ENCODE measurements at places on chromosomes 11 and 22.
A peak's percentile ranks its signal among the peaks of the same experiment; 100 is the strongest.

- DNase-seq, result no peak
These were observed 72.2 kb downstream of the CSNK2A3 start for GRCh38 chr11:11280826-11281225.

GRCh38 chr11:117475716-117476530, 148.3 kb downstream of the CEP164 start:
- no peak for DNase-seq

GRCh38 chr11:122601141-122602125, 54.1 kb upstream of the UBASH3B start:
- DNase-seq, result no peak

DNA sequence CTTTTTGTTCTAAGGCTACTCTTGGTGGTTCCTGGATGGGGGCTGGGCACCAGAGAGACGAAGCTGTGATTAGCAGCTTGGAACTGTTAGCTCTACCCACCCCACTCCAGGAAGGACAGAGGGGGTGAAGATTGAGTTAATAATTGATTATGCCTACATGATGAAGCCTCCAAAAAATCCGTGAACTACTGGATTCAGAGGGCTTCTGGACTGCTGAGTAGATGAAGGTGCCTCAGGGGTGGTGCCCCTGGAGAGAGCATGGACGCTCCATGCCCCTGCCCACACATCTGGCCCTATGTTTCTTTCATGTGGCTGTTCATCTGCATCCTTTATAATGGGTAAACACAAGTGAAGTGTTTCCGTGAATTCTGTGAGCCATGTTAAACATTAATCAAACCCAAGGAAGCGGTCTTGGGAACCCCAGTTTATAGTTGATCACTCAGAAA, 47.3 kb upstream of the CYP2D6 start:
- DNase-seq, result no peak

GRCh38 chr22:47569389-47570299, 807.2 kb downstream of the TBC1D22A start:
- no peak for DNase-seq

- peak; percentile 61 for DNase-seq
These were observed 33.4 kb downstream of the APOL1 start for GRCh38 chr22:36286096-36286957.

GRCh38 chr11:111098091-111098490, 147.4 kb upstream of the POU2AF2 start:
- no peak for DNase-seq

- DNase-seq, result no peak
These were observed 107.9 kb downstream of the SCN3B start for GRCh38 chr11:123546515-123546914.

All from T-helper 9 cell (primary cell).